ENCODE measurements at places on chromosomes 16 and 17.

GRCh38 chr17:64158831-64159590 is 29.1 kb upstream of the ERN1 start:
- peak; percentile 56 for DNase-seq

DNA sequence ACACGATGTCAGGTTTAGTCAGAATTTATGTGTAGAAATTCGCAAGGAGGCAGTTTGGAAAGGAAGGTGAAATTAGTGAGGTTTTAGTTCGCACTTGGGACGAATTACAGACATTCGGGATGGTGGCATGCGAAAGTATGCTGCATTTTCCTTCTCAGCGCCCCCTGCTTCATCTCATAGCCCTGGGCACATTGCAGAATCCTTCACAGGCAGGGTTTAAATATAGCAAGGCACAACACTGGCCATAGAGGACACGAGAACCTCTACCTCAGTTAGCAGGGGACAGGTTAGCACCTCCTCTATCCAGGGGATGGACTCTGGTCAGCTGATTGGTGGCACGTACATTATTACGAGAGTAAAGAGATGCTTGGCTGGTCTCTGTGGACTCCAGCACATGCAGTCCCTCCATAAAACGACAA is 47.5 kb downstream of the MAP2K6 start:
- no peak for DNase-seq

DNA sequence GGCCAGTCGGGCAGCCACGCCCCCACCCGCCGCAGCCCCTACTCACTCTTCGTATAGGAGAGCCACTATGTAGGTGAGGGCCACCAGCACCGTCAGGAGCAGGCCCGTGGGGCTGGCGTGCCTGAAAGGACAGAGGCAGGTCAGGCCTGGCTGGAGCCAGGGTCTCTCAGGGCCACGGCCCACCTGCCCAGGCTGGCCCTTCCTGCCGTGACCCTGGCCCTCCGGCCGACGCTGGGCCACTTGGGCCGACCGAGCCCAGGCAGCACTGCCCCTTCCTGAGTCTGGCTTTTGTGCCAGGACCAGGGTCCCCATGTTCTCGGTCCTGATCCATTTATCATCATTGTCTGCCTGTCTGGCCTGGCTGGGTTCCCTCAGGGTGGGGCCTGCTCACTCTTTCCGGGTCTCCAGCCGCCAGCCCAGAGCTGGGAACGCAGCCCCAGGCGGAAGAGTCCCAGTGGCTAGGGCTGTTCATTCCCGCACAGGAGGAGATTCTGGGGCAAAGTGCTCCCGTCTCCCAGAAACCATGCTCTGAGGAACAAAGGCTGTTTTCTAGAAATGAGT is 10.1 kb upstream of the RASD1 start:
- DNase-seq = no peak

GRCh38 chr17:34306466-34306865 is 12.8 kb upstream of the CCL8 start:
- peak; percentile 56 for DNase-seq

- no peak for DNase-seq
Measured at GRCh38 chr16:84677017-84677803, 22.6 kb upstream of the USP10 start.

GRCh38 chr17:35761601-35762000 is 914 bp downstream of the C17orf50 start:
- DNase-seq = no peak

- no peak for DNase-seq
Measured at GRCh38 chr17:77455111-77455890, 314.5 kb downstream of the SEC14L1 start.

DNA sequence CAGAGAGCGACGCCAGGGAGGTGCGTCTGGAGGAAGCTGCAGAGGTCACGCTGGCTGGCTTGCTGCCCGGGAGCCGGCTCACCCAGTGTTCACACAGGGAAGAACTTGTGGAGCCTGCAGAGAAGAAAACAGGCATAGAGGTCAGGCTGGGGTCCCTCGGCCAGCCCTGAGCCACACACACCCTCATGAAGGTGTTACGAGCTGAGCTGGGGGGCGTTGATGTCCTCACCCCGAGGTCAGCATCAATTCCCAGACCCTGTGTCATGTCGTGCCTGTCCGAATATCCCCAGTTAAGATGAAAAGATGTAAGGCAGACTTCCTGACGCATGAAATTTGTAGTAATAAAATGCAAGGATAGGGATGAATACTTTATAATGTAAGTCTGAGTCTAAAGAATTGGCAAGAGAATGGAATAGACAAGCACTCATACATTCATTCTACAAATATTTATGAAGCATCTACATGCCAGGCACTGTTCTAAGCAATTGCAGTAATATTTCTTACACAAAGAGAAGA is 77.1 kb downstream of the USP31 start:
- DNase-seq = peak; percentile 19

GRCh38 chr16:81261049-81261648 is 22.7 kb downstream of the BCO1 start:
- DNase-seq = no peak

DNA sequence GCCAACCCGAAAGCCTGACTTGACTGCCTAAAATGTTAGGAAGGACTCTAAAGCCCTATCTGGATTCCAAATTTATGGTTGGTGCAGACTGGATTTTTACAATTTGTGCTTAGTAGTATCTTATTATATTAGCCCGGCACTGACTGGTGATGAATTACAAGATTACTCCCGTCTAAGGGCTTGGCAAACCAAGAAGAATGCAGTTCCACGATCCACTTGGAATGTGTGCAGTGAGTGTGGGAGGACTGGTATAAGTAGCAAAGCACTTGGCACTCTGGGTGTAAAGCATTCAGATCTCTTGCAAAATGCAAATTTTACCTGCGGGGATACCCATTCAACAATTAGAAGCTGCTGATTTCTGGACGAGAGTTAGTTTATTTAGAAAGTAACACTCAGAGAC is 539.4 kb downstream of the MAF start:
- DNase-seq = no peak

GRCh38 chr17:67922503-67922902 is 73.8 kb downstream of the C17orf58 start:
- no peak for DNase-seq

DNA sequence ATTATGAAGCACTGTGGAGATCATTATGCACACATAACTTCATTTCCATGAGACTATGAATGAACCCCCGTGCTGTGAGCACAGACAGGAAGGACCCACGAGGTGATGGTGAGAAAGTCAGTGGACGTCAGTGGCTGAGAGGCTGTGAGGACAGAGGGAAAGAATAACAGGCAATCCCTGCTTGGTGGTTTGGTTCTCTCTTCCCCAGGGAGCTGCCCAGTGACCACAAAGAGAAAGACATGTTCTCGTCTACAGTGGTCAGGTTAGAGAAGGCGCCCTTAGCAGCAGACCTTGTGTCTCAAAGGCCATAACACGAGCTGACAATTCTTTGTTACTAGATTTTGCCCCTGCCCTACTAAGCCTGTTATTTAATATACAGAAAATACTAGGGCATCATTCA is 609.2 kb downstream of the TOX3 start:
- DNase-seq = no peak

- peak; percentile 34 for DNase-seq
Measured at GRCh38 chr17:55996826-55997225, 156.4 kb upstream of the ANKFN1 start.

GRCh38 chr17:4108397-4108796 is 34.4 kb downstream of the ZZEF1 start:
- no peak for DNase-seq

- peak; percentile 92 for DNase-seq
Measured at GRCh38 chr17:68777243-68777855, 176.2 kb upstream of the FAM20A start.

DNA sequence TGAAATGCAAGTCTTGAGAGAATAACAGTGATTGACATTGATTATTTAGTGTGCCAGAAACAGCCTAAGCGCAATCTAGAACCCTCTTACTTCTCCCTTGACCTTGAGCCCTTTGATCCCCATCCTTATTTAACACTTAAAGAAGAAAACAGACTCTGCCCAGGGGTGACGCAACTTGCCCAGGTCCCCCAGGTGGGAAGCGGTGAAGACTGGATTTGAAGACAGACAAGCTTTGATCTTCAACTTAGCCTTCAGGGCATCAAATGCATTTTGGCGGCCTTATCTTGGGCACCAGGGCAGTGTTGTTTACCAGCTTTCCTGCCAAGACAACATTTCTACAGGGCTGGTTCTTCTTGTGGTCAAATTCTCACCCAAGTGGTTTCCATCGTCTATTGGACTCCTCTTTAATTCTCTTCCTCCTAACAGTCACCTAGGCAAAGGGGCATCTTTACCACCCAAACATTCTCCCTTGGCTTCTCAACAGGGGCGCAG is 8.9 kb upstream of the CIITA start:
- DNase-seq = no peak

DNA sequence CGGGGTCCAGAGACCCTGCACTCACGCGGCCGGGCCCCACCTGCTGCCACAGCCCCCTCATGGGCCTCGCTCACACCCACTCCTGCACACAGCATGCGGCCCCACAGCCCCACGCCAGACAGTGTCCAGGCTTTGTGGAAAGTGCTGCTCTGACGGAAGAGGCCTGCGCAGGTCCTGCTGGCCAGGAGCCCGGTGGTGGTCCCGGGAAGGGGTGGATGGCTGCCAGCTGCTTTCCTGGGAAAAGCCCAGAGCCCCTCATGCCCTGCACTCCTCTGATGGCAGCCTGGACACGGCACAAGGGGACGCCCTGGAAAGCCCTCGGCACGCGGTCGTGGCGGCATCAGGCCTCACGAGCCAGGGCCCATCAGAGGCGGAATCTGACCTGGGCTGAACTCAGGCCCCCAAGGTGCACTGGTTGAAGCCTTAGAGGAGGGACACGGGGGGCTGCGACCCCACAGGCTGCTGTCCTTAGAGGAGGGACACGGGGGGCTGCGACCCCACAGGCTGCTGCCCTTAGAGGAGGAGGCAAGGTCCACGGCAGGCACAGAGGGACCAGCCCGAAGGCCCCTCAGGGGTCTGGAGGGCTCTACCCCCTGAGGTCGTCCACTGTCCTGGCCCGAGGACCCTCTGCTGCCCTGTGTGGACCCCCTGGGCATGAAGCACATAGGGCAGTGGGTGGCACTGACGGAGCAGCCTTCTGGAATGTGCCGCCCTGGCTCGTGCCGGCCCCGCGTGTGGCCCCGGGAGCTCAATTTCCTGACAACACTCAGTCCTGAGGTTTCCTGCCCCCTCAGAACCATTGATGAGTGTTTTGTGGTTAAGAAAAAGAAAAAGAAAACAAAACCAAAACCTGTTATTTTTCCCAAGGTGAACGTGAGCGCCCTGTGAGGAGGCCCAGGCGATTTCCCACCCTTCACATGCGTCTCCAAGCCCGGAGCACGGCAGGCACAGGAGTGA is 22.1 kb downstream of the SOX8 start:
- no peak for DNase-seq

DNA sequence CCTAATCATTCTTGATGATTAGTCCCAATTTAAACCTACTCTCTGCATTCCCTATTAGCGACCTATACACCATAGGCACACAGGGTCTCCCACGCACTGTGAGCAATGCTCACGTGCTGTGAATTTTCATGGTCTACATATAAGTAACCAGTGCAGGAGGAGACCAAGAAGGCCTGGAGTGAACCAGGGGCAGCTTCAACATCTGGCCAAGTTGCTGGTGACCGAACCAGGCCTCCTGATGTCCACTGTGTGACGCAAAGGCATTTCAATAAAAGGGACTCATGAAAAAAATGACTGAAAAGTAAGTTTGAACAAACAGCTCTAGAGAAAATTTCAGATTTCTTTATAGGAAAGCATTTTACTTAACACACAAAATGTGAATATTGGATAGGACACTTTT is 107.0 kb downstream of the ZFHX3 start:
- DNase-seq = no peak

- peak; percentile 39 for DNase-seq
Measured at GRCh38 chr16:10738231-10739077, 5.2 kb upstream of the NUBP1 start.

DNA sequence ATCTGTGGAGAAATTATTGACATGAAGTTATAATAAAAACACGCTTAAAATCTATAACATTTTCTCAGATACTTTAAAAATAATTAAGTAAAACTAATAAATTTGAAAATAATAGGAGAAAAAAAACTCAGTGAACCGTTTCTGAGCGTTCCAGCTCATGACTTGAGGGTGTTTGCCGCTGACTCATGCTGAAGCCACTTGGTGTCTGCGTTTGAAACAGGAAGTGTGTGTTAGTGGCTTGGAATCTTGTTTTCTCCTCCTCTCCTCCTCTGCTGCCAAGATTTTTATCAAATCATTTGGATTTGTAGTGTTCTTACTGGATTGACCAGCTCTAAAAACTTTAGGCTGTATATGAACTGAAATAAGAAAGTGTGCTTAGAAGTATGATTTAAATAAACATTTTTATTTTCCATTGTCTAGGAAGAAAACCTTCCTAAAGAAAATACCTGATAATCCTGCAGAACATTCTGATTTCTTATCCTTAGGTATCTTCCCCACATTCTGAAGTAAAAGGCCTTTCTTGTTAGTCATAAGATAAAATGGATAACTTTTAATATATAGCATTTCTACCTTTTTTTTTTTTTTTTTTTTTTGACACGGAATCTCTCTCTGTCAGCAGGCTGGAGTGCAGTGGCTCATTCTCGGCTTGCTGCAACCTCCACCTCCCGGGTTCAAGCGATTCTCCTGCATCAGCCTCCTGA is 30.8 kb downstream of the USP10 start:
- peak; percentile 74 for DNase-seq

DNA sequence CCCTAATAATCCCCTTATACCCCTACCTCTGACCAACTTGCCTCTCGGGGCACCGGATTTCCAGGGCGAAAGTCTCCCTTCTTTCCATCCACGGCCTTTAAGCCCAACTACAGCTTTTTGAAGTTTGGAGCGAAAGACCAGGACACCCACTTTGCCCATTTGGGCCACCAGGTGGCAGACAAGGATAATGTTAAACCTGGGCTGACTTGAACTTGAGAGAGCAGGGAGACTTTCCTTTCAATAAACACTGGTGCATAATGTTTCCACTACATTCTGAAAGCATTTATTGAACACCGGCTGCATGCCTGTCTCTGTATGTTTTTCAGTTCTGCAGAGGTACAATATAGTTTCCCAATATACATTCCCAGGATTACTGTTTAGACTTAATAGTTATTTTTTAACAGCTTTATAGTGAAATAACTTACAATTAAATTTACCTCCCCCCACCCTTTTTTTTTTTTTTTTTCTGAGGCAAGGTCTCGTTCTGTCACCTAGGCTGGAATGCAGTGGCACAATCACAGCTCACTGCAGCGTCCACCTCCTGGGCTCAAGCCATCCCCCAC is 6.9 kb upstream of the CES3 start:
- DNase-seq = peak; percentile 89

DNA sequence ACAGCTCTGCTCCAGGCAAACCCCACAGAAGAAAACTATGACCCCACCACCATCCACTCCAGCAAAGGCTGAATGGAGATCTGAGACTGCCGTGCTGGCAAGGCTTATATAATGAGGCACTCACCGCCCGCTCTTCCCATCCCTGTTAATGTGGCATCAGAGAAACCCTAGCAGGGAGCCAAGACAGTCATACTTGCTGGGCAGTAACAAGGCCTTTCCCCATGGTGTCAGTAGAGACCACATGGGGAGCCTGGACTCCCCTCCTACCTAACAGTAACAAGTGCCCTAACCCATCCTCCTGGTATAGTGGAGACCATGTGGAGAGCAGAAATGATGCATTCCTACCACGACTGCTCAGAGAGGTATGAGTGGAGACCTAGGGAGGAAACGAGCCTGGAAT is 235.2 kb downstream of the C16orf78 start:
- peak; percentile 79 for DNase-seq
